ENCODE measurements at places on chromosomes 2 and 18.

DNA sequence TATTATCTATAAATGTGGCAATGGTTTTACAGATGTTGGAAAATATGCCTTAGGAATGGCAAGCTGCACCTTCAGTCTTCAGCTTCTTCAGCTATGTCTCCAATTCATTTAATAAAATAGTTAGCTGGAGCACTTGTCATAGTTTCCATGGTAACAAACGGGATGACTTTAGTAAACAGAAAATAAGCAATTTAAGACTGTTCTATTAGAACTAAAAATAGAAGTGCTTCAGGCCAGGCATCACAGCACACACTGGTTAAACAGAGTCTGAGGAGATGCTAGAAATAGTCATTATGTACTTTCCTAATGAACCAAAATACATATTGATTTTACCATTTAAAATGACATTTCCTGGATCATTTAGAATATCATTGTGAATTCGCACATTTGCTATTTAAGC, 195.0 kb downstream of the GCA start:
- DNase-seq = no peak

- no peak for DNase-seq
These were observed 292.4 kb downstream of the TRIB2 start for GRCh38 chr2:13009027-13009642.

- no peak for DNase-seq
These were observed 185.1 kb downstream of the SCG2 start for GRCh38 chr2:223416815-223417610.

DNA sequence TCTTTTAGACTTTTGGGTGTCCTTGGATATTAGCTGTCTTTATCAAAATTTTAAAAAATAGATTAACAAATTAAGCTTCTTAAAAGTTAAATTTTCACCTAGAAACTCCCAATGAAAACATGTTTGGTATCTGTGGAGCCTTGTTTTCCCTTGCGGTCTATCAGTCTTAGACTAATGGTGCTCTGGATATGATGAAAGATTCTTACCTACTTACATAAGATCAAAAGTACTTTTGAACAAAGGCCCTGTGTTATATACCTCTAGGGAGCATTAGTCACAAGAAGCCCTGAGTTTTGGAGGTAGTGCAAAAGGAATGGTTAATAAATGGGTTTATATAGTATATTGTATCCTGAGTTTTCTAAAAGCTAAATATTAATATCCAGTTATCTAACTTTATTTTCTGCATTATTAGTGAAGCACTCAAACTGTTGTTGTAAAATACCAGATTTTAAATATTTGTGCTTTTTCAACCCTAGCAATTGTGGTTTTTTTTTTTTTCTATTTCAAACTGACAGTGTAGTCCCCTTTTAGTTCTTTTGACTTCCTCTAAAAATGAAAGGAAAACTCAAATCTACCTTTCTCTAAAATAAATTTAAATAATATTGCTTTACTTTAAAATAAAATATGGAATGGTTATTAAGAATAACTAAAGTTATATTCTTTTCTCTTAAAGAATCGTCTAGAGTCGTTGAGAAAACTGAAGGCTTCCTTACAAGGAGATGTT, 18.1 kb downstream of the NDC80 start:
- no peak for DNase-seq

GRCh38 chr2:179467111-179467510, 202.5 kb upstream of the SESTD1 start:
- peak; percentile 67 for DNase-seq

GRCh38 chr2:193520709-193521458, 1326.2 kb upstream of the TMEFF2 start:
- no peak for DNase-seq

DNA sequence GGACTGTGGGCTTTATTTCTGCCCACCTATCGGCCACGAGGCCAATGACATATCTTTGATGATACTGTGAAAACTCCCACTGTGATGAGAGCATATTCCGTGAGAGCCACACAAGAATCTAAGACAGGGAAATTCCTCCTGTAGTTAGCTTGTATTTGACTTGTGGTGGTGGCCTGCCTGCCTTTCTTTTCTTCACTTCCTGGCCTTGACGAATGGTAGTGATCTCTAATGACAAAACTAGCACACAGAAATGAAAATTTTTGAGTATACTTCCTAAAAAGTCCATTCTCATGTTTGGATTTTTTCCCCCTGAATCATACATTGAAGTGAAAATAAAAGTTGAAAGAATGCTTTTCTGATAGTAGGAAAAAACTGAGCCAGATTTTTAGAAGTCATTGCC, 94.4 kb downstream of the MGAT5 start:
- DNase-seq = no peak

DNA sequence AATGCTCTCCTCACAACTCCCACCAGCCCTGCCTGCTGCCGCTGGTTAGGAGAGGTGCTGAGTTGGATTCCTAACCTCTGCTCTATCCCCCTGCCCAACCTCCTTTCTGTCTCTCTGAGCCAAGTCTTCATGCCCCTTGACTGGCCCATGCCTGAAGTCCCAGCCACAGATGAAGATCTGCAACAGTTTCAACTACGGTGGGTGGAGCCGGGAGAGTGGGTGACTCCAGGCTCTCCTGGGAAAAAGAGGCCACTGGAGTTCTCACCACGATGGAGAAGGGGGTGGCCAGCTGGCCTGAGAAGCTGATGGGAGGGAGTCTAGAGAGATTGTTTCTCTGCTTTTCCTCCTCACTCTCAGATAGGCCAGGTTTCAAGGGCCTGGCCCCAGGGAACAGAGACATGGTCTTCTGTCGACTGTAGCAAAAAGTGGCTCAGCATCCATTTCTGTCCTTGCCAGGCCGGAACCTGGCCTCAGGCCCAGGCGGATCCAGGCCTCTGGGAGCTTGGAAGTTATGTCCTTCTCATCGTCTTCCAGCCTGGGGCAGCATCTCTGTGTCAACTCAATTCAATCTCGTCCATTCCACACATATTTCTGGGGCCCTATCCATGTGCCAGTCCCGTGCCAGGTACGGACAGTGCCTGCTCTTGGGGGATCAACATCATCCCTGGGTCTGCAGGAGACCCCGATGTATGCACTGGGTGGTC, 75.3 kb downstream of the INHBB start:
- no peak for DNase-seq

DNA sequence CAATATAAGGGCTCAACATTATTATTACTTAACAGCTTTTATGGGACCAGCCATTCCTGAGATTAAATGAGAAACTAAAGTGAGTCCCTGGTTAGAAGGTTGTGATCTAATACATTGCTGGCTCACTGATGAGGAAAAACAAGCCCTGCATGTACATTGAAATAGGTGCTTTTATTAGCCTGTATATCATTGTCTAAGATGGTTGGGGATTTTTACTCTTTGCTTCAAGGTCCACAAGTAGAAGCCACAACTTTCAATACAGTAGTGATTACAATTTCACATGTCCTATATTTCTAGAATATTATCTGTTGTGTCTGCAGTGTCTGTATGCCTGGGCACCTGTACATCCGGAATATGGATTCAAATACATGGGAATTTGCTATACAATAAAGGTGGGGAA, 104.1 kb upstream of the FZD5 start:
- no peak for DNase-seq

- DNase-seq = no peak
These were observed 8.4 kb downstream of the INPP4A start for GRCh38 chr2:98453083-98453482.

DNA sequence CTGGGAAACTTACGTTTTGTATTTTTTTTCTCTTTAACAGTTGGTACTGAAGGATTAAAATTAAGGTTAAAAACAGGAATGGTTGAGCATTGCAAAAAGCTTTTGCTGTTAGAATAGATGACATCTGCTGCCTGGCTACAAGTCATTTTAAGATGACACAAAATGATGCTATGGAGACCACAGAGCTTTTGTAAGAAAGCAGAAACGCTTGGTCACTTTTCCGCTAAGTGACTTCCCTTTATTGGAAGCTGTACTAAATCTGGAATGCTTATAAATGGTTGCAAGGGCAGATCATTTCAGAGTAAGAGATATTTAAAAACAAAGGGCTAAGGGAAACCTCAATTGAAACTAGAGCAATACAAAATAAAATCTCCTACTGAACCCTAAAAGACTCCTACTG, 544.0 kb downstream of the STK39 start:
- no peak for DNase-seq

DNA sequence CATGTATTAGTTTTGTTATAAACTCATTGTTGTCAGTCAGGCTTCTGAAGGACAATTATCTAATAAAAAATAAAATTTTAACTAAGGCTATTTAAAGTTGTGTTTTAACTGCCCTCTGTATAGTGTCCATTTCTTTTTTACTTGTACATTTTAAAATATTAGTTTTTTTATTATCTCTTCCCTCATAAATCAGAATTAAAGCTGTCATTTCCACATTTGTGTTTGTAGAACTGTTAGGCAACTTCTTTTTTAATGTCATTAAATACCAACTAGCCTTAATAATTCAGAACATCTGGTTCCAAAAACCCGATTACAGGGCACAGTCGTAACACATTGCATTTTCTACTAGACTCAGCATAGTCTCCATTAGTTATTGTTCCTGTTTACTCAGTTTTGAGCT, 1749.0 kb upstream of the CELF4 start:
- no peak for DNase-seq

- no peak for DNase-seq
These were observed 78.8 kb downstream of the TMEM17 start for GRCh38 chr2:62427146-62427545.

Data from skeletal muscle cell (primary cell).